ENCODE measurements at places on chromosomes 3 and 15.

DNA sequence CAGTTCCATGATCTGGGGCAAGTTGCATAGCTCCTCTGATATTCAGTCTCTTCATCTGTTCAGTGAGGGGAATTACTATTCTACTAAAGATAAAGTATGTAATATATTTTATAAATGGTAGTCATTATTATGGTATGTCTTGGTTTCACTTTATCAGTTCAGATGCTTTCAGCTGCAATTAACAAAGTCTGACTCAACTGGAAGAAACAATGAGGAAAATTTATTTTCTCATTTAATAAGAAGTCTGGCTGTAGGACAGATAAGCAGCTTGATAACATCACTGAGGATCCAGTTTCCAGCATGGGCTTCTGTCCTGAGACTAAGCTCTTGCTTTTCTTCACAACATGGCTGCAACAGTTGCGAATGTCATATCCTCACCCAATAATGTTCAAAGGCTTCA, 354.3 kb upstream of the TRIM42 start:
- DNase-seq: no peak

DNA sequence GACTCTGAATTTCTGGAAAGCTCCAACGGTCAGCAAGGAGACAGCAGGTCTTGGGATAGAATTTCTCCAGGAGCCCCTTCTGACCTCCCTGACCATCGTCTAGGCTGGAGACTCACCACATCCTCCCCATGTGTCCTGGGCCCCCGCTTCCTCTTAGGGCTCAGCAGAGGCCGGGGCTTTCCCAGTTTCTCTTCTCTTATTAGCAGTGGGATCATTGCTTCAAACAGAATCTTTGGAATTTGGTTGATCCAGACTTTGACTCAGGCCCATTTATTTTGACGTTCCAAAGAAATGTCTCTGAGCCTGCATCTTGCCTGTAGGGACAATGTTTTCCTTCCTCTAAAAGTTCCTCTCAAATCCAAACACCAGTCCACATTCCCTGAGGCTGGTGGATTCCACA, 38.4 kb upstream of the SLC6A6 start:
- peak; percentile 62 for DNase-seq

GRCh38 chr3:185059766-185060165, 93.1 kb downstream of the C3orf70 start:
- peak; percentile 47 for DNase-seq

GRCh38 chr3:64361962-64362735, 136.9 kb upstream of the PRICKLE2 start:
- DNase-seq: no peak

DNA sequence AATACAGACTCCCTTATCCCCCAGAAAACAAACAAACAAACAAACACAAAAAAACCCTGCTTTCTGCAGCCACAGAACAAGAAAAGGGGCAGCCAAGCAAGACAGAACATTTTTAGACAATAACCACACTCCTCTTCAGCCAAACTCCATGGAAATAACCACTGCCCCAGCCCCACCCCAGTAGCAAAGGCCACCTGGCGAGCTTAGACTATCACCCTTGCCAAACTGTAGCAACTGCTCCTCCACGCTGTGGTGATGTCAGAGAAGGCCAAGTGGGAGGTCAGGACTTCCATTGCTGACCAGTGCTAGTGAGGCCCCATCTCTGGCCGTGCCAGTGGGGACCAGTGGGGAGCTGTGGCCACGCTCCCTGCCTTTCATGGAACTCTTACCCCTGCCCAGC, 60.3 kb upstream of the CHRNA7 start:
- DNase-seq: no peak

- no peak for DNase-seq
Measured at GRCh38 chr3:67692621-67693020, 38.2 kb upstream of the SUCLG2 start.

GRCh38 chr15:52735231-52736089, 54.7 kb downstream of the ONECUT1 start:
- DNase-seq: peak; percentile 78

- DNase-seq: peak; percentile 86
Measured at GRCh38 chr3:188439080-188439479, 285.1 kb downstream of the LPP start.

DNA sequence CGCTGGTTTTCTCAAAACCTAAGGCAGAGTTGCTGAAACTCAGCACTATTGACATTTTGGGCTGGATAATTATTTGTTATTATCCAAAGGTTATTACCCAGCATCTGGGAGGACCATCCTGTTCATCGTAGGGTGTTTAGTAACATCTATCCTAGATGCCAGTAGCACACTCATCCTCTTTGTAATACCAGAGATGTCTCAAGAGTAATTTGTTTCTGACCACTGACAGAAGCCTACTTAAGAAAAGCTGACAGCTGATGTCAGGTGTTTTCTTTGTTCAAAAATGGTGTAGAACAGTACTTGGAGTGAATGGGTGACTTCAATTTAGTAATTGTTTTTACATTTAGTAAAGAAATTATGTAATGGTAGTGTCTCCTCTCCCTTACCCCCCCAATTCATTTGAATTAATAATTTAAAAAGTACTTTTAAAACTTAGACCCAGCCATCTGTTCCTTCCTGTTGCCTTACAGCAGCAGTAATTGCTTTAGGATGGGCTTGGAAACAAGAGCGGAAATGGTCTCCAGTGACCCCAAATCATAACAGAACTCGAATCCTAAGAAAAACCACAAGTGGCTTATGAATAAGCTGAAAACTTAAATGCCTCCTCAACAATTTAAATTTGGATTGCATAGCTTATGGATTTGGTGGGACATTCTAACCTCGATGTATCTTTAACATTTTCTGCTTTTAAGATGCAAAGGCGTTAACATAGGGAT, 105.4 kb downstream of the PTPRG start:
- DNase-seq: no peak

DNA sequence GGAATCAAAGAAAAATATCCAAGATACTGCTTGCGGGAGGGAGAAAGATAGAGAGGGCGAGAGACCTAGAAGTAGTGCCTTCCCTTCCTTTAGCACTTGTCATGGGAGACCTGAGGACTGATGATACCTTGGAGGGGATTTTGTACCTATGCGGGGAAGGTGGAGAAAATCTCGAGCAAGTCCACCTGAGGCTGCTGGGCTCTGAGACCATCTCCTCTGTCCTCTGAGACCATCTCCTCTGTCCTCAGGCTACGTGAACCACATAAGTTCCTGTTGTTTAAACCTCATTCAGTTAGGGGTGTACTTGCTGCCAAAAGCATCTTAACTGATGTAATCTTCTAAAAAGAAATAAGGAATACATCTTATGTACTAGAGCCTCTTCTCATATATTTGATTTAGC, 164.9 kb downstream of the NR2F2 start:
- no peak for DNase-seq
